ENCODE measurements at places on chromosomes 2 and 18.

DNA sequence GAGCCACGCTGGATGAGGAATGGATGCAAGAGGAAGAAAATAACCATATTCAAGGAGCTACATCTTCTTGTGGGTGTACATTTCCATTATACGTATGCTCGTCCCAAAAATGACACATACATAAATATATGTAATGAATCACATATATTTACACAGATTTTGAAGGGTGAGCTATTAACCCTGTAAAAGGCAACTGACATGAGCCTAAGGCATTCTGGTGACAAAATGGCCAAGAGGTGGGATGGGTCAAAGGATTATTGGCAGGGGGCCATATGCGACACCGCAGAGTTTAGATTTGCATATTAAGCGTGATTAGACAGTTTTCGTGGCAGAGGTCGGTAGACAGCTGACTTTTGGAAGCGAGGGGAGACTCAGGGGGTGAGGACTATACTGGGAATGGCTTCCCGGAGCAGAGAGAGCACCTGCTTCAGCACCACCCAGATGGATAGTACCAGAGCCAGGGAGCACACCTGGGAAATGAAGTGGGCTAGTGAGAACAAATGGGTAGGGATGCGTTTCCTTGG lies 431 bp upstream of the CNRIP1 start:
- DNase-seq = no peak

DNA sequence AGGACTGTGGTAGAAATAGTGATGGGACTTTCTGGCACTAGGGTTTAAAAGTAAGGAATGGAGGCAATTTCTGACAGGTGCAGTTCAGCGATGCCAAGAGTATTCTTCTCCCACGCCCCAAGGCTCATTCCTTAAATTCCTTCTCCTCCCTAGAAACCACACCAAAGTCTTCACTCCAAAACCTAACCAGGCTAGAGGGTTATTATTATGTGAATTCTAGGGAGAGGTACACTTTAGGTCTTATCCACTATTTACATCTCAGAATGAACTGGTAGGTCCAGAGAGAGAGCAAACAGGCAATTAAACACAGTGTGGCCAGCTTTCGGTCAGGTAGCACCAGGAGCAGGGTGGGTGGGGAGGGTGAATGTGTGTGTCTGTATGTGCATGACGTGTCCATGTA lies 11.4 kb downstream of the IL1F10 start:
- DNase-seq = no peak

DNA sequence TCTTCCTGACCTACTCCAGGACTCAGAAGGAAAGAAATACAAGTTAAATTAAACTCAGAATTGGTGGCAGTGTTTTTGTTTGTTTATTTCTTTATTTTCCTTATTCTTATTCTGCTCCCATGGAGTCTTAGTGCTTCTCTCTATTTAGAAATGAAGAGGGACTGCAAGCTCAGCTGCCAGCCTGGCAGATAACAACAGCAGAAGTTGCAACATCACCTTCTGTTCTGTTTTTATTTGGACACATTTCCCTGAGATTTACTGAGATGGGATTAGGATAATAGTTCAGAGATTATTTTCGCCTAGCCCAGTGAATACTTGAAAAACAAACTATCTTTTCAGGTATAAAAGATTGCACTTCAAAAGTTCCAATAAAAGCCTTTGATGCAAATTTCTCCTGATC lies 70.4 kb upstream of the DTNA start:
- no peak for DNase-seq

- DNase-seq = no peak
These were observed 36.9 kb downstream of the YWHAQ start for GRCh38 chr2:9593925-9594324.

DNA sequence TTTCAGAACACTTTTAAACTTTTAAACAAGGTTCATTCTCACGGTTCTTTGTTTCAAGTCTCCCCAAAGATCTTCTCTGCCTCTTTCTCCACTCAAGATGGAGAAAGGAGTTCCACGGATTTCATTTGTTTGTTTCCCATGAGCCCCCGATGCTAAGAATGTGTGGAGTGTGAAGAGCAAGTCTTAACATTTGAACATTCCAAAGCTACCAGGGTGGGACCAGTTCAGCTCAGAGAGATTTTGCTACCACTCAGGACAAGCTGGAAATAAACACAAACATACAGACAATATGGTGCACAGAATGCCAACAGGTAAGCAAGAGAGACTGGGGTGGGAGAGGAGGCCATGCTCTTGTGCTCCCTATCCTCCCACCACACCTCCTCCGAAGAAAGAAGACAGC lies 56.7 kb downstream of the SPRED2 start:
- DNase-seq = no peak

GRCh38 chr2:94995553-94996304 lies 29.8 kb upstream of the MAL start:
- DNase-seq = no peak

GRCh38 chr2:8003462-8004075 lies 678.3 kb upstream of the ID2 start:
- peak; percentile 68 for DNase-seq

GRCh38 chr2:170073288-170073687 lies 104.7 kb upstream of the MYO3B start:
- DNase-seq = no peak

- no peak for DNase-seq
These were observed 441.8 kb downstream of the SPAG16 start for GRCh38 chr2:213726101-213726500.
